H1 (cell line): ENCODE measurements at places on chromosomes 12 and 14. TPM values are rescaled to one million over a fixed set of nuclear protein-coding genes. Genes with fewer than 3 reads are reported as not detected.

DNA sequence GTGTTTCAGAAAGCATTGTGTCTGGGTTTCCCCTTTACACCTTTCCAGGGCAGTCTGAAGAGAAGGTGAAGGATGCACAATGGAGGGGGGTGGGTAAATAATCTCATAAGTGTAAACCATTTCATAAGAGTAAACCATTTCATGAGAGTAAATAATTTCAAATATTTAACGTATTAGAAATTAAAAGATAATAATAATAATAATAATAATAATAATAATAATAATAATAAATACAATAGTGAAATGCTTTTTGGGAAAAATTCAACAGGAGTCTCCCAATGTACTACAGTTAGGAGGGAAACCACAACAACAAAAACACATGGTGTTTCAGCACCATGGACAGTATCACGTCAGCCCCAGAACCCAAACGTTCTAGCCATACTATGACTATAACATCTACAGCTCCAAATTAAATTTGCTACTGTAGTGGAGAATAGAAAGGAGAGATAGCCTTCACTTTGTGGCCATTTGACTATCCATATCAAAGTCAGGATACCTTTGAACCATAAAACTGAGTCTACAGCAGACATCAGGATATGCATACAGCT is 691.8 kb downstream of the BCL11B start:
- DNase-seq: no peak

DNA sequence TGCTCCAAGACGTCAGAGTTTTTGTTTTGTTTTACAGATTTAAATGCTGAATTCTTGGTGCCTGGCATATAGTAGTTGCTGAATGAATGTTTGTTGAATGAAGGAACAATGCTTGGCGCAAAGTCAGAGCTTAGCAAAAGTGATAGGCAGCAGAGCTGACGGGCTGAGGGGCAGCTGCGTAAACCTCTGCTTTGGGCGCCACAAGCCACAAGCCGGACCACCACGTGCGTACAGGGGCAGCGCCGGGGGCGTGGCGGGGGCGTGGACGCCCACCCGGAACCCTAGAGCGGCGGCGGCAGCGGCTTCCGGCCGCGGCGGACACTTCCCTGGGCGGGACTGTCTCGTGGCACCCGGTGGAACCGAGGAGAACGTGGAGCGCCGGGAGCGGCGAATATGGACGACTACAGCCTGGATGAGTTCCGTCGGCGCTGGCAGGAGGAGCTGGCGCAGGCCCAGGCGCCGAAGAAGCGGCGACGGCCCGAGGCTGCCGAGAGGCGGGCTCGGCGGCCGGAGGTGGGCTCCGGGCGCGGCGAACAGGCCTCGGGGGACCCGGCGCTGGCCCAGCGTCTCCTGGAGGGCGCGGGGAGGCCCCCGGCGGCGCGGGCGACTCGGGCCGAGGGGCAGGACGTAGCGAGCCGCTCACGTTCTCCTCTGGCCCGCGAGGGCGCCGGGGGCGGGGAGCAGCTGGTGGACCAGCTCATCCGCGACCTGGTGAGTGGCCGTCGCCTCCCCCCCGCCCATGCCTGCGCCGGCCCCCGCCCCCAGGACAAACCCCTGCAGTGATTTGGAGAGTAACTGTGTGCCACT is at the start of gene FBXW8:
TSS of gene FBXW8 (plus strand) at position 306 of the 807 bp plus-strand sequence. CDS start at position 394, 88 bp downstream.
- no peak for DNase-seq

GRCh38 chr12:68532204-68532886 is 78.4 kb upstream of the RAP1B start:
- no peak for DNase-seq

DNA sequence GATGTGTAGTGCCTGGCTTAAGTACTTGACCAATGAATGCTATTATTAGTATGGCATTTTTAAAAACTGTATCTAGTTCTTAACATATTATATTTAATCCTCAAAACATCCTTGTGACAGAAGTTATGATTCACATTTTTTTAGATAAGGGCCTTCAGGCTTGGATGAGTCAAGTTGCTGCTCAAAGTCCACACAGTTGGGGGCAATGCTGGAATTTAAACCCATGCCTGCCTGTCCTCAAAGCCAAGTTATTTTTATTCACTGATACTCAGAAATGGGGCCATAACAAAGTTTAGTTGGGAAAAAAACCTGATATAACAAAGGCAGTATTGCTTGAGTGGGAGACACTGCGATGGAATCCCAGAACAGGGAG is 50.6 kb downstream of the RFX4 start:
- DNase-seq: no peak

DNA sequence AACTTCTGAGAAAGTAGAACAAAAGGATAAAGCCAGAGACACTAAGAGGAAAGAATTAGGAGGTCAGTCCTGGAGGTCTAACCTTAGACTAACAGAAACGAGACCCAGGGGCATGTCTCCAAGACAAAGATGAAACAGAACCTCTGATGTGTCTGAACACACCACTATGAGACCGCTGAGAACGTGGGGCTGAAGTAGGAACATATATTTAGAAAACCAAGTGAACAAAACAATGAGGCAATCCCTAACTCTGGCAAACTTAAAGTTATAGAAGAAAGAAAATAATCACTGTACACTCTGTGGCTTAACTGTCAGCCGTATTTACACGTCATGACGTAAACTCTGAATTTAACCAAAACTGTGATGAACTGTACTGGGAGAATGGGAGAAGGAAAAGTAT is 17.9 kb downstream of the KCTD10 start:
- no peak for DNase-seq

GRCh38 chr12:72464471-72464870 is 192.3 kb downstream of the TRHDE start:
- no peak for DNase-seq

GRCh38 chr12:93550748-93551611 is 21.5 kb upstream of the SOCS2 start:
- DNase-seq: no peak

GRCh38 chr12:54016478-54016964 is 7.7 kb downstream of the HOXC8 start:
- DNase-seq: no peak

- DNase-seq: no peak
Observed at GRCh38 chr14:54647378-54647777, 80.5 kb downstream of the SAMD4A start.

GRCh38 chr12:77514511-77514910 is 316.2 kb upstream of the NAV3 start:
- no peak for DNase-seq

GRCh38 chr12:92233346-92234015 is 87.8 kb upstream of the BTG1 start:
- no peak for DNase-seq

- DNase-seq: no peak
Observed at GRCh38 chr12:56670836-56671235, 17.2 kb downstream of the PTGES3 start.

- no peak for DNase-seq
Observed at GRCh38 chr14:100088226-100088625, 23.0 kb downstream of the EVL start.

DNA sequence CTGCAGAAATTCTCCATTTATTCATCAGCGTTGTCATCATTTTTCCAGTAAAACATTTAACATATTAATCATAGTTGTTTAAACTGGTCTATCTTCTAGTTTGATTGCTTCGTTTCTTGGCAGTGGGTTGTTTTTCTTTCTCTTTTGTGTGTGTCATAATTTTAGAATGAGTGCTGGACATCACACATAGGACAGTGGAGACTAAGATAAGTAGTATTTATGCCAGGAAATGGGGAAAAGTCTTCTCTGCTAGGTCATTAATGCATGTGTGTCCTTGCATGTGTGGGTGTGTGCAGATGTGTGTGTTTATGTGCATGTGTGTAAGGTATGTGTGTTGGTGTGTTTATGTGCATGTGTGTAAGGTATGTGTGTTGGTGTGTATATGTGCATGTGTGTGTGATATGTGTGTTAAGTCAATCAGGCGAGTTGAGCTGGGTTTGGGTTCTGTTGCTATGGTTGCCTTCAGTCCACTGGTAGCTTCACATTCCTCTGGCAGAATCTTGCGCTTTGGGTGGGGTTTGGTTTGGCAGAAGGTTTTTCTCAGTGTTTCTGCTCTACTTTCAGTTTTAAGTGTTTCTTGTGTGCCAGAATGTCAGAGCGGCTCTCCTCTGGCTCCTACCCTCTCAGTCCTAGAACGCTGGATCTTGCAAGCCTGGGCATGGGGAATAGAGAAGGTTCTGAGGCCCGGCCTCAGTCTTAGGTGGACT is 7.8 kb upstream of the ADGRD1 start:
- no peak for DNase-seq

DNA sequence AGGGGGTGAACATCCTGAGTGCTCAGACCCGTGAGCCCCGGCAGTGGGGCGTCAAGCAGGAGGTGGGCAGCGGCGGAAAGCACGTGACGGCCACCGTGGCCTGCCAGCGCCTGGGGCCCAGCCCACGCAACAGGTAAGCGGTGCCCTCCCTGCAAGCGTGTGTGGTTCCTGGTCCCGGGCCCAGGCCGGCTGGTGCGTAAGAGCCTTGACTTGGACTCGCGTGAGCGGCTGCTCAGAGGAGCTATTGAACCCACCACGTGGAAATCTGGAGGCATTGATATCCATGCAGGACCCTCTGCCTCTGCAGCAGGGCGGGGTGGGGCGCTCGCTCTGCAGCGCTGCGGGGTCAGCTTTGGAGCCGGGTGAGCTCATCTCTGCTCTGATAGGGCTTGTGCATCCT is 277.0 kb downstream of the TMEM132C start:
- DNase-seq: no peak

DNA sequence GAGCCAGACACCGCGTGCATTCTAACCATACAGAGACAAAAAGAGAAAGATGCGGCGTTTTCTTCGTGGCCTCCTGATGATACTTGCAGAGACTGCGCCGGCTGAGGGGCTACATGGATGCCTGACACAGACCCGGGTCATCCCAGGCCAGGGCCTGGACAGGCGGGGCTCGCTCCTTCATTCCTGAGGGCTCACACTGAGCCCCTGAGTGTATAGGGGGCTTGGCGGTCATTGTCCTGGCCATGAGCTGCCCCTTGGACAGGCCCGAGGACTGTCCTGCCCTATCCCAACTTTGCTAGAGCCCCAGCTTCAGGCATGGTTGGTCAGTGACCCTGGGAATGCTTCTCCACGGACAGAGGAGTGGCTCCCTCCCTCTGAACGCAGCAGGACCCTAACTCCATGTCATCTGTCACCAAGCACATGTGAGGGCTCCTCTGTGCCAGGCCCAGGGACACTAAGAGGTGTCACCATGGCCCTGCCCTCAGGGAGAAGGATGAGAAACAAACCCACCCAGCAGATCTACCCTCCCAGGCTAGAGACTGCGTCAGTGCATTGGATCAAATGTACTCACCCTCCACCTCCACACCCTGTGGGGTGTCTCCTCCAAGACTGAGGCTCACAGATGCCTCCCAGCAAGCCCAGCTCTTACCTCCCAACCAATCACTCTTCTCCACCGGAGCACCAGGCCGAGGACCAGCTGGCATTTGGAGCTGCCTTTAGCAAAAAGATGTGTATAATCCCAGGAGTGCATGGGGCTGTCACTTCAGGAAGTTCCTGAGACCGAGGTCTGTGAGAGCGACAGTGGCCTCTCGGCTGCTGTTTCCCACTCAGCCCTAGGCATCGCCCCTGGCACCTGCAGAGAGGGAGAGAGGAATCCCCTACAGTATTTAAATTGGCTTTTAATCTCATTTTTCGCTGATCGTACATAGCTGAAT is 102.7 kb downstream of the DICER1 start:
- DNase-seq: no peak

Gene DNAJC22
- 0.13 and 0.39 TPM in 2 replicates for total RNA-seq

Gene SLC8B1
- 11.2 and 11.3 TPM in 2 replicates for total RNA-seq

Gene DHRS4L2
- 15.2 and 15.4 TPM in 2 replicates for total RNA-seq

Gene CRIP2
- 4.0 and 4.2 TPM in 2 replicates for total RNA-seq

Gene MORN3
- 0.34 and 0.93 TPM in 2 replicates for total RNA-seq
